ENCODE measurements at places on chromosomes 3 and 15.
A peak's percentile ranks its signal among the peaks of the same experiment; 100 is the strongest.

- DNase-seq, result no peak
Measured at GRCh38 chr3:37310666-37311050, 136.3 kb upstream of the LRRFIP2 start.

DNA sequence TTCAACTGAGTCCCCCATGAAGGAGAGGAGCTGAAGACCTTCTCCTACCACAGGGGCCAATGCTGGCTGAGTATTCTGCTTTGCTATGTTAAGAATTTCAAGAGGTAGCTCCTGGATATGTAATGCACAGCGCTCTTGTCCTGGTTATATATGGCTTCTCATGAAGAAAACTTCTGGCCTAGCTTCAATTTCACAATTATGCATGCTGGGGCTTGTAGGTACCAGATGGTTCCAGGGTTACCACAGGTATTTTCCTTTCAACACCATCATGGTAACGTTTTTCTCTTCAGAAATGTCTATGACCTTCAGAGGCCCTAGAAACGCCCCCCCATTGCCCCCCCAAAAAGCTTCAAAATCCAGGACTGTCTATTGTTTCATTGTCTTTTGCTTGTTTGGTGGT is 311.7 kb upstream of the ICE2 start:
- no peak for DNase-seq

DNA sequence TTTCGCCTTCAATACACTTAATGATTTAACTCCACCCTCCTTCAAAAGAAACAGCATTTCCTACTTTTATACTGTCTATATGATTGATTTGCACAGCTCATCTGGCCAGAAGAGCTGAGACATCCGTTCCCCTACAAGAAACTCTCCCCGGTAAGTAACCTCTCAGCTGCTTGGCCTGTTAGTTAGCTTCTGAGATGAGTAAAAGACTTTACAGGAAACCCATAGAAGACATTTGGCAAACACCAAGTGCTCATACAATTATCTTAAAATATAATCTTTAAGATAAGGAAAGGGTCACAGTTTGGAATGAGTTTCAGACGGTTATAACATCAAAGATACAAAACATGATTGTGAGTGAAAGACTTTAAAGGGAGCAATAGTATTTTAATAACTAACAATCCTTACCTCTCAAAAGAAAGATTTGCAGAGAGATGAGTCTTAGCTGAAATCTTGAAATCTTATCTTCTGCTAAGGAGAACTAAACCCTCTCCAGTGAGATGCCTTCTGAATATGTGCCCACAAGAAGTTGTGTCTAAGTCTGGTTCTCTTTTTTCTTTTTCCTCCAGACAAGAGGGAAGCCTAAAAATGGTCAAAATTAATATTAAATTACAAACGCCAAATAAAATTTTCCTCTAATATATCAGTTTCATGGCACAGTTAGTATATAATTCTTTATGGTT is at the start of gene CCR5:
TSS of gene CCR5 (plus strand) at position 108 of the 680 bp plus-strand sequence. CDS start 1,957 bp downstream, outside the sequence.
- DNase-seq, result peak; percentile 28

GRCh38 chr3:188729422-188729821 is 442.3 kb upstream of the TPRG1 start:
- no peak for DNase-seq

DNA sequence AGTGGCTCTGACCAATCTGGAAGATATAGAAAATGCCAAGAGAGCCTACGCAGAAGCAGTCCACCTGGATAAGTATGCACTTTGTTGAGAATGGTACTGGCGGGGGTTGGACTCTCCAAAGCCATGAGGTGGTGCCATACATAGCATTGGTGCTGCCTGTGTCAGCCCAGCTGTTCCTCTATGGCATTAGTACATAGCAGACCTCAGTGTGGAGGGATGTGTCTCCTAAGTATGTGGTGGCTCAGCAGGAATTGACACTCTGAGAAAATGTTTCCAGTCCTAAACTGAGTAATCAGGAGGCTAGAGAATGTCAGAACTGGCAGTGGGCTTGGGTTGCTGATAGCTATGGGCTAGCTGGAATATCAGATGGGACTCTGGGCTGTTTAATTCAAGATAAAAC is 48.4 kb downstream of the ADPGK start:
- DNase-seq, result no peak

DNA sequence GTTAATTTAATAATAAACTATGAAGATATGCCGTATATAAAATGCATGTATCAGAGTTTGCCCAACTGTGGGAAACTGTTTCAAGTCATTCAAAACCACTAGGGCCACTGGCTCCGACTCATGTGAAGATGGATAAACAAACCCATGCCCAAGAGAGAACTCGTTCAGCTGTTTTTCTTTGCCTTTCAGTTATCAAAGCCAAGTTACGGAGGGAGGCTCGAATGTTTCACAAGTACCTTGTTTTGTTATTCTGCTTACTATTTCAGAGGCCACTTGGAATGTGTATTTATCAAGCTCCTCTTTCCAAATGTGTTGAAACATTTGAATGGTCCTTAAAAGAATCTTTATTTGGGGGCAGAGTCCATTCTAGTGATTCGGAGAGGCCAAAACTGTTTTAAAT is 82.1 kb downstream of the DUT start:
- no peak for DNase-seq

- no peak for DNase-seq
Measured at GRCh38 chr15:93826293-93826692, 405.1 kb upstream of the MCTP2 start.

DNA sequence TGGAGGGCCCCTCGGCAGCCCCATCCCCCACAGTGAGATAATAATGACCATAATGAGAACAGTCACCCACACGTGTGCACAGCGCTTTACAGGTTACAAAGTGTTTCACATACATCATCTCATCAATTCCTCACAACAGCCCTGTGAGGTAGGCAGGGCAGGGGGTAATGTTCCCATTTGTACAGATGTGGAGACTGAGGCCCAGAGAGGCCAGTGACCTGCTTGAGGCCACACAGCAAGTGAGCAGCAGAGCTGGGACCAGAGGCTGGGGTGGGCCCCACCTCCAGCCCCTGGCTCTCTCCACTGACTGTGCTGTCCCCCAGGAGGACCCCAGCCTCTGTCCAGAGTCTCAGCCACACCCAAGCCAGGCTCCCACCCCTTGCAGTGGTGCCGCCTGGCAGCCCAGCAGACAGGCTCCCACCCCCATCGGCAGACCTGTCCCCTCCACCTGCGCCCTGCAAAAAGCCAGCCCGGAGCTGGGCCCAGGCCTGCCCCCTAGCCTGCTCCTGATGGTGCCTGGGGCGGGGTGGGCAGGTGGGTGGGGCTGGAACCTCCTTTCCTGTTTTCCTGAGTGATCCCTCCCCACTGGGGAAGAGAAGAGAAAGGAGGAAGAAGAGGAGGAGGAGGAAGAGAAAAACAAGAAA is 19.6 kb downstream of the LINGO1 start:
- no peak for DNase-seq

DNA sequence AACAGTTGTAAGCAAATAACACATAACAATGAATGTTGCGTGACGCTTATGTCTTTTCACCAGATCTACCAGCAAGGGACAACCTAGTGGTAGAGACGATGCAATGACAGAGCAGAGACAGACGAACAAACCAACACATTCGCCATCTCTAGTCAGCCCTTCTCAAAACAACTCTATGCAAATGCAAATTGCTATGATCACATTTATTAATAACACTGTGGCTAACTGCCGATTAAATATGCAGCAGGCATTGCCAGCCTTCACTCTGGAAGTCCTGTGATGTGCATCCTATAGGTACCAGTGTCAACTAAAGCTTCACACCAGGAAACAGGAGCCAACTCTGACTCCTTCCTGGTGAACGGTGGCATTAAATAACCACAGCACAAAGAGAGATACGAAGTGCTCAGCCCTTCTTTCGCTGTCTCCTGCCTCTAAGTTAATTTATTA is 94.2 kb downstream of the FOXP1 start:
- DNase-seq, result no peak

DNA sequence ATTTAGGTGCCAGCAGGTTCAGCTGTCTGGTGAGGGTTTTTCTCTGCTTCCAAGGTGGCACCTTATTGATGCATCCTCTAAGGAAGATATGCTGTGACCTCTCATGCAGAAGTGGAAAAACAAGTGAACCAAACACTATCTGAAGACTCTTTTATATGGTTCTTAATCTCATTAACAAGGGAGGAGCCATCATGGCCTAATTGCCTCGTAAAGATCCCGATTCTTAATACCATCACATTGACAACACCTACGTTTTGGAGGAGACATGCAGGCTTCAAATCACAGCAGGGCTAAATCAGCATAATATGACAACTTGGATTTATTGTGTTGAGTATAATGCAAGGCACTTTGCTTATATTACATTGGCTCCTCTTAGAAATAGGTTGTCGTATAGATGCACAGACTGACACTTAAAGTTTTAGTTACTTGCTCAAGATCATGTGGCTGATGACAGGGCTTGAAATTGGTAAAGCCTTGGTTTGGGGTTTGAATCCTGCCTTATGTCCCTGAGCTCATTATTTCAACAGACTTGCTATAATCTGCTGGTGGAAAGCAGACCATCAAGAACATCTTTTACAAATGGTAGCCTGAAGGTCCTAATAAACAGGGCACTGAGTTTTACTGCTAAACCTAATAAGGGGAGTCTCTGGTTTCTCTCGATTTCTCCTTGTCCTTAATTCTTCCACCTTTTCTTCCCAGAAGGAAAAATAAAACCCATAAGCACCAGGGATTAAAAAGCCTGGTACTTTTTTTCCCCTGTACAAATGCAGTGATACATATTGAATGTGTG is 88.2 kb downstream of the PTPRG start:
- DNase-seq, result no peak

- DNase-seq, result no peak
Measured at GRCh38 chr3:192092388-192093005, 631.5 kb downstream of the PYDC2 start.

GRCh38 chr15:81723701-81724100 is 322.1 kb downstream of the MEX3B start:
- no peak for DNase-seq

DNA sequence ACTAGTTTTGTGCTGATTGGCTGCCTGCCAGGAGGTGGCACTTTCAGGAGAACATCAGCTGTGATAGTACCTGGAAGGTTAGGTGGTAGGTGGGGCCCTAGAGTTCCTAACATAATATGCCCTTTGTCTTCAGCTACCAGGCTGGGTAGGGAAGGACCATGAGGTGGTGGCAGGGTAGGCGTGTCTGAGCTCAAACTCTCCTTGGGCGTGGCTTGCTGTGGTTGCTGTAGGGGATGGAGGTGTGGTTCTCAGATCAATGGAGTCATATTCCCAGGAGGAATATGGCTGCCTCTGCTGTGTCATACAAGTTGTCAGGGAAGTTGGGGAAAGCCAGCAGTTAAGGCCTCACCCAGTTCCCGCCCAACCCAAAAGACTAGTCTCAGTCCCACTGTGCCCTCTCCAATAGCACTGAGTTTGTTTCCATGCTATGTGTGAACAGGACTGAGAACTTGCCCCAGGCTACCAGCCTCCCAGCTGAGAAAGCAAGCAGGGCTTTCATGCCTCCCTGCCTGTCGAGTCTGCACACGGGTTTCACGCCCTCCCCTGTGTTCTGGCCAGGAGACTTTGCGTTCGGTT is 107.7 kb downstream of the CHCHD4 start:
- DNase-seq, result no peak

- no peak for DNase-seq
Measured at GRCh38 chr15:76576523-76577279, 240.1 kb downstream of the ISL2 start.

GRCh38 chr3:112979244-112979832 is 4.4 kb upstream of the CD200R1 start:
- DNase-seq, result no peak

GRCh38 chr3:136281966-136282520 is 31.9 kb downstream of the PCCB start:
- no peak for DNase-seq

- no peak for DNase-seq
Measured at GRCh38 chr3:55879901-55880331, 392.8 kb upstream of the WNT5A start.

- DNase-seq, result no peak
Measured at GRCh38 chr3:146823622-146824021, 218.5 kb upstream of the PLSCR5 start.

- no peak for DNase-seq
Measured at GRCh38 chr15:36429707-36430106, 149.7 kb upstream of the CDIN1 start.

DNA sequence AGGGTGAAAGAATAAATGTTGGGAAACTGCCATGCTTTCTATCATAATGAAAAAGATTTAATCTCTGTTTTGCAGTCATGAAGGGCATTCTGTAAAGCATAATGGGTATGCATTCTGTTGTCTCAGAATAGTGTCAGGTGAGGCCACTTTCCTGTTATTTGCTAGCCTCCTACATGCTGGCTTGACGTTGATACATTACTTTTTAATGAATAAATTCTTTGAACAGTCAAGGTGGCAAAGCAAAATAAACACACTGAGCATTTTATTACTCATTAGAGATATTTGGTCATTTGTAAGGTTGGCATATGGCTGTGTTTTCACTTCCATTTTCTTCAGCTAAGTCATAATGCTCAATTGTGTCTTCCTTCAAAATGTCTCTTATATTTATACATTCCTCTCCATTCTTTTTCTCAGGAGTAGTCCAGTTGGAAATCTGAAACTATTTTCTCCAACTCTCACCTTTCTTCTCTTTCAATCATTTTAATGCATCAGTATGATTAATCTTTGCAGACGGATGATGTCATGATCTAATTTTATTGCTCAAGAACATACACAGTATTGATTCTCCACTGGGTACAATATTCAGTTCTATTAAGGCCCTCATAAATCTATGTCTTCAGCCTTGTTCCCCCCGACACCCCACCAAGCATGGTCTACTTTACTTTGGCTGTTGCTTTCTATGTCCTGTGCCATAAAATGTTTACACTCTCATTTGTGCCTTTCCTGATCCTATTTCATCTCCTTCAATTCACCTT is 290.7 kb downstream of the GBE1 start:
- no peak for DNase-seq

DNA sequence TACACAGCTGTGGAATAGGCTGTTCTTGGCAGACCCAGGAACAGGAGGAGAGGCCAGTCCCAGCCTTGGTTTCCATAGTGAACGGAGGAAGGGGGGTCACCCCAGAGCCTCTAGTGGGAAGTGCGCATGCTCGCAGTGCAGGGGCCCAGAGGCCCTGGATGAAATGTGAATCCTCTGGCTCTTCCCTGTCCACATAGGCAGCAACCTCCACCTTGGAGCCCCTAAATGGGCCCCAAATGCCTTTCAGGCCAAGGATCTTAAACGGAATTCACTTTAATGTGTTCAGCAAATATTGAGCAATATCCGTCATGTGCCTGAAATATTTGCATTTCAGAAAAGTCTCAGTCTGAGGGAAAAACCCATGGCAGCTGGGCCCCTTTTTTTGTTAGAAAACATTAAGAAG is 3.3 kb upstream of the NDN start:
- no peak for DNase-seq

DNA sequence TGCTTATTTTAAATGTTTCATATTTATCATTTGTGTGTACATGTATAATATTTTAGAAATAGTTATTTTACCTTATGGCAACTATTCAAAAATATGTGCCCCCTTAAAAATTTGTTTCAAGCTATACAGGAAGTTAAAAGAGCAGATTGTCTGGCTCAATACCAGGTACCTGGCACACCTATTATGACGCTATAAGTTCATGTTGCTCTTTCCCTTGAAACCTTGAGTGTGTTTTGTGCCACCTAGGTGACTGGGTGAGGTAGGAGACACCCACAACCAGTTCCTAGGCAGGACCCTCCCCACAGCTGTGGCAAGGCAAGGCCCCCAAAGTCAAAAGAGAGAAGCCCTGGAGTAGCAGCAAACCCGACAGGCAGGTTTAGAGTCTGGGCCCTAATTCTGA is 20.6 kb upstream of the NEO1 start:
- DNase-seq, result no peak

GRCh38 chr15:85350395-85350794 is 30.0 kb upstream of the AKAP13 start:
- no peak for DNase-seq
